ENCODE measurements at places on chromosomes 4 and X. TPM values are rescaled to one million over a fixed set of nuclear protein-coding genes. Genes with fewer than 3 reads are reported as not detected.
A peak's percentile ranks its signal among the peaks of the same experiment; 100 is the strongest.

The RNF212 gene
- 3.9 TPM for total RNA-seq

The CXCL10 gene
- 0.28 TPM for total RNA-seq

The USP17L22 gene
- total RNA-seq = not detected

- no peak for DNase-seq
These were observed 37.1 kb upstream of the ELF2 start for GRCh38 chr4:139214039-139214534.

- no peak for DNase-seq
These were observed 82.2 kb downstream of the FNIP2 start for GRCh38 chr4:158850800-158851644.

GRCh38 chrX:29348288-29348687 is 761.0 kb downstream of the IL1RAPL1 start:
- no peak for DNase-seq

- peak; percentile 59 for DNase-seq
These were observed 205.3 kb downstream of the TENM3 start for GRCh38 chr4:182448281-182449151.

- no peak for DNase-seq
These were observed 74.5 kb upstream of the NOCT start for GRCh38 chr4:138941037-138941436.

Data from spinal cord (tissue), 10 donors.